ENCODE measurements at places on chromosomes 4 and X. TPM values are rescaled to one million over a fixed set of nuclear protein-coding genes. Genes with fewer than 3 reads are reported as not detected.

Gene MAPK10
- 8.0 TPM for total RNA-seq

Gene GLRA3
- not detected for total RNA-seq

Gene MAGEA11
- total RNA-seq: not detected

Gene SUPT20HL2
- not detected for total RNA-seq

Gene PRKG2
- 17.5 TPM for total RNA-seq

Gene XG
- total RNA-seq: 1.3 TPM

Gene C4orf46
- 11.2 TPM for total RNA-seq

Gene FAM120C
- 6.9 TPM for total RNA-seq

Gene NAA11
- total RNA-seq: not detected

Gene TRIML1
- not detected for total RNA-seq

Gene EPHA5
- under 0.01 TPM for total RNA-seq
